ENCODE measurements at places on chromosomes 7 and 10.

DNA sequence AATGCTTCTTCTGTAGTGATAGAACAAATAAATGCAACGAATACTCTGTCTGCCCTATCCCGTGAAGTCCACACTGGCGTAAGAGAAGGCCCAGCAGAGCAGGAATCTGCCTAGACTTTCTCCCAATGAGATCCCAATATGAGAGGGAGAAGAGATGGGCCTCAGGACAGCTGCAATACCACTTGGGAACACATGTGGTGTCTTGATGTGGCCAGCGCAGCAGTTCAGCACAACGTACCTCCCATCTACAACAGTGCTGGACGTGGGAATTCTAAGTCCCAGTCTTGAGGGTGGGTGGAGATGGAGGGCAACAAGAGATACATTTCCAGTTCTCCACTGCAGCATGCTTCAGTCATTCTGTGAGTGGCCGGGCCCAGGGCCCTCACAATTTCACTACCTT is 45.8 kb downstream of the FIGNL1 start:
- DNase-seq: no peak

DNA sequence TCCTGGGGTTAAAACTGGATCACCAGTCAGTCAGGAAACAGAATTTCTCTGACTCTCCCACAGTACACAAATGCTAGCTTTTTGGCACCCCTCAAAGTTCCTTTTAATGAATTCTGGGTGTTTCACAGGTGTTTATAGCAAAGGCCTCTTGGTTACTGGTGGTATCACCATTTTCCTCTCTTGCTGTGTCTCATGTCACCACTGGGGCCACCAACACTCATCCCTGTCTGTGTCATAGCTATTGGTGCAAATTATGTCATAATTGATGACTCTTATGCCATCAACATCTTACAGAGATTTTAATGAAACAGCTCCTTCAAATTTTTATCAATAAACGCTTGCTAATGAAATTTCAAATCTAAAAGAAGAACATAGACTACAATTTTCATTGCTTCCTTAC is 27.7 kb upstream of the OSBPL3 start:
- DNase-seq: no peak

- no peak for DNase-seq
Measured at GRCh38 chr10:69729326-69730048, 72.2 kb upstream of the COL13A1 start.

GRCh38 chr7:121558288-121558687 is 162.2 kb upstream of the FAM3C start:
- no peak for DNase-seq
